NCI-H2029 (cell line): ENCODE measurements at places on chromosomes 6 and 20.

DNA sequence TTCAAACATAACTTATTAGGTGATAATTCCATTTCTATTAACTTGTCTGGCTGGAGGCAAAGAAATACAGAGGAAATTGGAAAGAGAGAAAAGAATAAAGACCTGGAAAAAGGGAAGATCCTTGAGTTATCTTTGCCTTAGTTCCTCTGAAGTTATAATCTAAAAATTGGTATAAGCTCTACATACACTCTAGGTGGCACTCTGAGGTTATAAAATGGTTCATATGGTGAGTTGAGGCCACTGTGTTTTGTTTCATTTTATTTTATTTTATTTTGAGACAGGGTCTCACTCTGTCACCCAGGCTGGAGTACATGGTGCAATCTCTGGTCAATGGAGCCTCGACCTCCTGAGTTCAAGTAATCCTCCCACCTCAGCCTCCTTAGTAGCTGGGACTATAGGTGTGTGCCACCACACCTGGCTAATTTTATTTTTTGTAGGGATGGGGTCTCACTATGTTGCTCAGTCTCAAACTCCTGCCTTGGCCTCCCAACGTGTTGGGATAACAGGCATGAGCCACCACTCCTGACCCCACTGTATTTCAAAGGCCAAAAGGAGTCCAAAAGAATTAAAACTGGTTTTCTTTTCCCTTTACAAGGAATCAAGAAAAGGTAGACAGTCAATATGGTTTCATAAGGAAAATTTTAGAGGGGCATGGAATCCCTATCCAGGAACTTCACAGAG is 19.4 kb downstream of the GPX6 start:
- DNase-seq: no peak

GRCh38 chr6:111731456-111732195 is 125.9 kb upstream of the TRAF3IP2 start:
- no peak for DNase-seq

- DNase-seq: no peak
Measured at GRCh38 chr6:37555040-37555781, 55.5 kb upstream of the CCDC167 start.

GRCh38 chr20:57944988-57945387 is 235.2 kb upstream of the PMEPA1 start:
- no peak for DNase-seq

- no peak for DNase-seq
Measured at GRCh38 chr6:24332317-24332716, 25.5 kb downstream of the DCDC2 start.

- DNase-seq: peak; percentile 46
Measured at GRCh38 chr6:25136854-25137253, 142.3 kb upstream of the CARMIL1 start.

- no peak for DNase-seq
Measured at GRCh38 chr20:23613676-23614075, 8.0 kb upstream of the CST9 start.

- no peak for DNase-seq
Measured at GRCh38 chr20:32585586-32586127, 524 bp upstream of the NOL4L start.

DNA sequence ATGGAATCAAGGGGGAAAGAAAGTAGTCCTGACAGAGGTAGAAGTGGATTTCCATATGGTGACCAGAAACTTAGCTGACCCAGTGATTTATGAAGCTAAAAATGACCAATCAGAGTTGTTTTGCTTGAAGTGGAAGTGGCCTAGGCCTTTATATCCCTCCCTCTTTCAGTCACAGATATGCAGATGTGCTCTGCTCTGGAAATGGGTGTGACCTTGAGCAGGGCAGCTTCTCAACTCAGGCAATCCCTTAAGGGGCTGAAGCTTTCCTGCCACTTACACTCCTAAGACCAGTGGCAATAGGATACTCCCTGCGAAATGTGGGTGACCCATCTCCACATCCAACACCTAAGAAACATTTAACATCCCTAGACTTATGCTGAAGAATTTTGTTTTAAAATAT is 256.6 kb downstream of the EYS start:
- no peak for DNase-seq

DNA sequence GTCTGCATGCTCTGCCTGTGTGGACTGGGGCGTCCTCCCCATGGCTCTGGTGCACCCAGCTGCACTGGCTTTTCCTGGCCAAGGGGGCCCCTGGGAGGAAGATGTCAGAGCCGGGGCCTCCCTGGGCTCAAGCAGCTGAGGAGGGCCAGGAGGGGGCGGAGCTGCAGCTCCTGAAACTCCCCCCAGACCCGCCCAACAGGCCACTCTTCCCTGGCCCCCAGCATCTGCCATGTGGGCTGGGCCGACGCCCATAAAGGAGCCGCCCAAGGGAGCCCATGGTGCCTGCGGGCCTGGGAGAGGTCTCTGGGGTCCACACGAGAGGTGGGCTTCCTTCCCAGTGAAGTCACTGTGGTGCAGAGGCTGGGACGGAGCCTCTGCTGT is 4.0 kb downstream of the RBBP8NL start:
- no peak for DNase-seq

- no peak for DNase-seq
Measured at GRCh38 chr6:25222006-25222678, 57.0 kb upstream of the CARMIL1 start.

GRCh38 chr20:59729506-59729905 is 125.2 kb downstream of the PHACTR3 start:
- DNase-seq: no peak

DNA sequence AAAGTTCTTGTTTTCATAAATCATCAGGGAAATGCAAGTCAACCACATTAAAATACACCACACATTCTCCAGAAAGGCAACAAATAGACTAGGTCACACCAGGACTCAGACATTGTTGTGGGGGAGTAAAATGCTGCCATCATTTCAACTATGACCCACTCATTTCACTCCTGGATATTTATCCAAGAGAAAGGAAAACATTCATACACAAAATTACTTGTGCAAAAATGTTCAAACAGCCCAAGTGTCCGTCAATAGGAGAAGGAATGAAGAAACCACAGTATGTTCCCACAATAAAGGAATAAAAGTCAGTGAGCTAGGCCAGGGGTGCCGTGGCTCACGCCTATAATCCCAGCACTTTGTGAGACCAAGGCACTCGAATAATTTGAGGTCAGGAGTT is 81.5 kb upstream of the QKI start:
- DNase-seq: no peak

- peak; percentile 72 for DNase-seq
Measured at GRCh38 chr6:30885999-30886896, 1.9 kb downstream of the DDR1 start.

DNA sequence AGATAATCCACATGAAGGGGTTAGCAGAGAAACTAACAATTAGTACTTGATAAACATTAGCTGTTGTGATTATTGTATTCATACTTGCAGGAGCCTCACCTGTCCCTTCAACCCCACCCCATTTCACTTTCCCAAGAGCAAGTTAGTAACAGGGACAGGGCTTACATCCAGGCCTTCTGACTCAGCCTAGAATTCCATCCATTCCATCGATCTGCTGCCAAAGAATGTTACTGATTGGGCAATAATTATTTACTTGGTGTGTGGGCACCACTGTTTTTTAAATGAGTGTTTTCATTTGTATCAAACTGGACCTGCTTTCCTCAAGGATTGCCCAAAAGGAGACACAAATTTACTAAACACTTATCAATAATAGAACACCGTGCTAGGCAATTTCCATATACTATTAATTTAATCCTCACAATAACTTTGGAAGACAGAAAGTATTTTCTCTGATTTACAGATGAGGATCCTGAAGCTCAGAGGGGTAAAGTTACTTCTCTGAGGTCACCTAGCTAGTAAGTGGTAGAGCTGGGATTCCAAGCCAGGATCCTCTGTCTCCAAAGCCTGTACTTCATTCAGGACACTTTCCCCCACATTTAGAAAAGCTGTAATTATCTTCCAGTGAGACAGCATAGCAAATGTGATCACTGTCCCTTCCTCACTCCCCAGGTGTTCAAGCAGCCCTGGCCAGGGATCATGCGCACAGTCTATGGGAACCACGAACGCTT is 32.8 kb downstream of the GSS start:
- DNase-seq: no peak

DNA sequence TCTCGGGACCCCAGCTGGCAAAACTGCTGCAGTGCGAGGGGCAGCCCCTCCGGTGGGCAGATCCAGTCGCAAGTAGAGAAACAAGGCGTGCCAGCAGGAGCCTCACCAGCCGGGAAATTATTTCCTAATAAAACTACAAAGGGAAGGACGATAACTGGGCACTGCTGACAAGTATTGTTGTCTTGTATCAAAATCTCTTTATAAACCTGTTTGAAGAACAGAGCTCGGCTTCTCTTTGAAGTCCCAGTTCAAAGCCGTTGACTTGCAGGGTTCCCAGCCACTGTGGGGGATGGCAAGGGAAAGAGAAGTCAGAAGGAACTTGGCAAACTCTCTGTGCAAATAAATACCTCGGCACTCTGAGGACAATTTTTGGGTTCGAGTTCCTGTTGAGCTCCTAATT is 504.5 kb downstream of the CD83 start:
- DNase-seq: no peak

- DNase-seq: no peak
Measured at GRCh38 chr20:43983904-43984361, 69.3 kb downstream of the TOX2 start.

- no peak for DNase-seq
Measured at GRCh38 chr20:48735112-48735511, 92.7 kb downstream of the PREX1 start.

GRCh38 chr6:154156135-154156896 is 117.3 kb downstream of the OPRM1 start:
- peak; percentile 73 for DNase-seq

GRCh38 chr6:53765270-53765669 is 29.5 kb upstream of the LRRC1 start:
- DNase-seq: no peak

DNA sequence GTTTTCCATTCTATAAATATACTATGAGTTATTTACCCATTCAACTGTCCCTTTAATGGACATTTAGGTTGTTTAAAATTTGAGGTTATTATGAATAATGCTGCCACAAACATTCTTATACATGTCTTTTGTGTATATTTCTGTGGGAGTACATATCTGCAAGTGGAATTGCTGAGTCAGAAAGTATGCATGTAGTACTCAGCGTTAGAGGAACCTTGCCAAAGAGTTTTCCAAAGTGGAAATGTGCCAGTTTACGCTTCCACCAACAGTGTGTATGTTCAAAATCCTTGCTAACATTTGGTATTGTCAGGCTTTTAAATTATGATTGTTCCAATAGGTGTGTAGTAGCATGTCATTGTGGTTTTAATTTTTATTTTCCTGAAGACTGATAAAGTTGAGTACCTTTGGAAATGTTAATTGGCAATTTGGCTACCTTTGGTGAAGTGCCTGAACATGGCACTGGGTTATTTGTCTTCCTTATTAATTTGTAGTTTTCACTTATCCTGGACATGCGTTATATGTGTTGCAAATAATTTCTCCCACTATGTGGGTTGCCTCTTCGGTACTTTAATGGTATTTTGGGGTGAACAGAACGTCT is 341.2 kb downstream of the CD83 start:
- DNase-seq: no peak

DNA sequence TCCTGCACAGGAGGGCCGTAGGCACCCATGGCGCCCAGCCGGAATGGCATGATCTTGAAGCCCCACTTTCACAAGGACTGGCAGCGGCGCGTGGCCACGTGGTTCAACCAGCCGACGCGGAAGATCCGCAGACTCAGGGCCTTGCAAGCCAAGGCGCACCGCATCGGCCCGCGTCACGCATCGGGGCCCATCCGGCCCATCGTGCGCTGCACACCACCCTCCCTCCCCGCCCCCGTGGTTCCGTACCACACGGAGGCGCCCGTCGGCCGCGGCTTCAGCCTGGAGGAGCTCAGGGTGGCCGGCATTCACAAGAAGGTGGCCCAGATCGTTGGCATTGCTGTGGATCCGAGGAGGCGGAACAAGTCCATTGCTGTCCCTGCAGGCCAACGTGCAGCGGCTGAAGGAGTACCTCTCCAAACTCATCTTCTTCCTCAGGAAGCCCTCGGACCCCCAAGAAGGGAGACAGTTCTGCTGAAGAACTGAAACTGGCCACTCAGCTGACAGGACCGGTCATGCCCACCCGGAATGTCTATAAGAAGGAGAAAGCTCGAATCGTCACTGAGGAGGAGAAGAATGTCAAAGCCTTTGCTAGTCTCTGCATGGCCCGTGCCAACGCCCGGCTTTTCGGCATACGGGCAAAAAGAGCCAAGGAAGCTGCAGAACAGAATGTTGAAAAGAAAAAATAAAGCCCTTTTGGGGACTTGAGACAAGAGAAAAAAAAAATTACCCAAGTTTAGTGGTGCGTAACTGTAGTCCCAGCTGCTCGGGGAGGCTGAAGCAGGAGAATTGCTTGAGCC is 9.9 kb upstream of the NCOA5 start:
- DNase-seq: no peak

DNA sequence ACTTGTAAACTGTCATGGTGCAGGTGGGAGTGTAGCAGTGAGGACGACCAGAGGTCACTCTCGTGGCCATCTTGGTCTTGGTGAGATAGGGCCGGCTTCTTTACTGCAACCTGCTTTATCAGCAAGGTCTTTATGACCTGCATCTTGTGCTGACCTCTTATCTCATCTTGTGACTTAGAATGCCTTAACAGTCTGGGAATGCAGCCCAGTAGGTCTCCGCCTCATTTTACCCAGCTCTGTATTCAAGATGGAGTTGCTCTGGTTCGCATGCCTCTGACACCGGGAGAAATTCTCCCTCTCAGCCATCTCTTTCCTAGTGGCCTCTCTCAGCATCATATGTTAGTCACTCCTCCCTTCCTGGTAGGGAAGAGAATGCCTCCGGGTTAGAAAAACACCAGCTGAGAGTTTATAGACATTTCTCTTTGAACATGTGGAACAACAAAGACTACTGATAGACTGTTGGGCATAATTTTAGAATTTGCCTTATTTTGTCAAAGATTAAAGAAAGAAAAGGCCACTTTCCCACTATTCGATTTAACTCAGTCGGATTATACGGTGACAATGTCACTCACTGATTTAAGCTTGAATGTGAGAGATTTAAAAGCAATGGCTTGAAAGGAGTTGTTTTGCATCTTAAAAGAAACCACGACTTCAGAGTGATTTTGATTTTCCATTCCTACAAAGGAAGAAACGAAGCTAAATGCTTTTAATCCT is 67.9 kb upstream of the SNX9 start:
- DNase-seq: no peak

DNA sequence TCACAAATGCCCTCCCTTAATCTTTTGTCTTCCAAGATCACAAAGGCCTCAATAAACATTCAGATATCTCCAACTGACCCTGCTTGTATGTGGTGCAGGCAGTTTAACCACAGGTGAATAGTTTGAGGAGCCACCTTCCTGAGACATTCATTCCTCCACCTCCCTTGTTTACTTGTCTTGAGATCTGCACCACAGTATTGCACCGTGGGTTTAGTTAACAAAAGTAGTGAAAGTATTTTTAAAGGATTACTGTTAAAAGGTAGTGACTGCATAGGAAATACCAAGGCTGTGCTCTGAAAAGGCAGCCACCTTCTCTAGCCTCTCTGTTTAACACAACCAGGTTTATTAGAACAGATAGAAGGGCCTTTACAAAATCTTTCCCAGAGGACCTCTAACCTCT is 46.5 kb downstream of the SESN1 start:
- no peak for DNase-seq

GRCh38 chr20:36824142-36824940 is 50.8 kb upstream of the DSN1 start:
- DNase-seq: no peak
